Occipital lobe (tissue), 3 donors: ENCODE measurements at places on chromosomes 11 and 22.
A peak's percentile ranks its signal among the peaks of the same experiment; 100 is the strongest.

DNA sequence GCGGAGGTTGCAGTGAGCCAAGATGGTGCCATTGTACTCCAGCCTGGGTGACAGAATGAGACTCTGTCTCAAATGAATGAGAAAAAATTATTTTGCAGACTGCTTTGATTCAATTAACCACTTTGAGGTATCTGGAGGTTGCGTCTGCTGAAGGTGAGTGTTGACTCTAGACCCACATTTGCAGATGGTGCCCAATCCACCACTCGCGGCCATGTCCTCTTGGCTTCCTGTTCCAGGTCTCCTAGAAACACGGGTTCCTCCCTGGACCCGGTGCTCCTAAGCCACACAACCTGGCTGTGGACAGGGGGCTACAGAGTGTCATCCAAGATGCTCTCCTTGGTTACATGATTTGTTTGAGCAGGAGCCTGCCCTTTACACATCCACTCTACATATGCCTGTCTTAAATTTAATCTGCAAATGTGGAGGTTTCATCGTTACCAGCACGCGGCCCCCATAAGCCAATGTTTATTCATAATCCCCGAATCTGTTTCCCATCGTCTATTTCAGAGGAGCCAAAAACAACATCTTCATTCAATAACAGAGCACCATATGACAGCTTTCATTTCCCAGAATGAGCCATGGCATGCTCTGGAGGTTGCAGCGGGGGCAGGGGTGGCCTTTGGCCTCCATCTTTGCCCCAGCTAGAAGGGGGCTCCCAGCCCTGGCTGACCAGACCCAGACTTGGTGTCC is 377.2 kb downstream of the CTTN start:
- no peak for DNase-seq

- no peak for DNase-seq
Observed at GRCh38 chr11:125766251-125766650, 12.4 kb downstream of the PATE2 start.

GRCh38 chr11:72787216-72788104 is 6.4 kb downstream of the STARD10 start:
- DNase-seq = no peak

DNA sequence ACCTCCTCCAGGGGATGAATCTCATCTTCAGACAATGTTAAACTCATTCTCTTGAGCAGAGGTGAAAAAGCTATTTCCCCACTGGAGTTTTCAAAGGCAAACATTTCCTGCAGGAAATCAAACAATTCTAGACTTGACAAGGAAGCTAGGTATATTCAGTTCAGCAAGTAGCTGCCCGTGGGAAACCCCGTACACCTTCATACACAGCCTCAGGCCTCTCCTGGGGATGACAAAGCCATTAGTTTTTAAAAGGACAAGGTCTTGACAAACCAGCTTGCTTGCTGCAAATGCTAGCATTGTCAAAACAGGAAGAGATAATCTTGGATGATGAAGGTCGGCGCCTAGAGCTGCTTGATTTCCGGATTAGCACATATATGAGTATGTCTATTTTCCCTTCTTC is 1630.8 kb upstream of the TENM4 start:
- DNase-seq = peak; percentile 0

DNA sequence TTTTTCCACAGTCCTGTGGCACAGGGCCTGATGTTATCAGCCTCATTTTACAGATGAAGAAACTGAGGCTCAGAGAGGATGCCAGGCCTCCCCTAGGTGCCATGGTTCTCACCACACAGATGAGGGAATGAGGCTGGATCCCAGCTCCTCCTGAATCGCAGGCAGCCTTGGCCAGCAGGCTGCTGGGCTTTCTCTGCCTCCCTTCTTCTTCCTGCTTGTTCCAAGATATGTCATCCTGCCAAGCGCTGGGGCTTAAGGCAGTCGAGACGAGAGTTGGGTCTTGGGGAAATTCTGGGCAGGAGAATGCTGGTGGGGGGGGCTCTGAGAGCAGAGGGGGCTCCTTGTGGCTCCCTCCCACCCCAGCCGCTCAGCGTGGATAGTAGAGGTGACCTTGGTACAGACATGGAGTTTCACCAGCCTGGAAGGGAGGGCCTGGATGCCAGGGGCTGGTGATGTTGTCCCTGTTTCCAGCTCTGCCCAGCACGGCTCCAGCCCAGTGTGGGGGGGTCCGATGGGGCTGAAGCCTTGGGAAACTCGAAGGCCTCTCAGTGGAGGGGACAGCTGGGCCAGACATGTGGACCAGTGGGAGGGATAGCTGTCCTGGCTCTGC is 16.6 kb upstream of the MPPED1 start:
- DNase-seq = no peak

DNA sequence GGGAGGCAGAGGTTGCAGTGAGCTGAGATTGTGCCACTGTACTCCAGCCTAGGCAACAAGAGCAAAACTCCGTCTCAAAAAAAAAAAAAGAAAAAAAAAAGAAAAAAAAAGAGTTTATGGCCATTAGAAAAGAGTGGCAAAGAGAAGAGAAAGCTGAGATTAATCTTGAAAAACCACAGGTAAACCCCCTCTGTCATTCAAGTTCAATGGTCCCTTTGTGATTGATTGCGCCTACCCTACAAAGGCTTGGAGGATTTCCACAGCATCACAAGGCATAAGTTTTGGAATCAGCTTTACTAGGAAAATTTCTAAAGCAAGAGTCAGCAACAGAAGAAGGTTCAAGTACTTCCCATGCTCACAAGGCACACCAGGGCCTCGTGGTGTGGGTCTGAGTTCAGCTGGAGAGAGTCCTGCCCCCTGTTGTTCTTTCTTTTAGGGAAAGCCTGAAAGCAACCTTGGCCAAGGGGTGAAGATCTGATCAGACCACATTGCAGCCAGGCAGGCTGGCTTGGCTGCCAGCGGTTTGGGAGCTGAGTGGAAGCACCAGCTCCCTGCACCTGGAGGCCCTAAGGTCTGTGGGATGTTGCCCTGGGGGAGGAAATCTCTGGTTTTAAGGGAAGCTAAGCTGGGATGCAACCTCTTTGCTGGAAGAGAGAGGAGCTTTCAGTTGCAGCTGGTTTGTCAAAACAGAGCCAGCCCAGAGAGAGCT is 41.8 kb downstream of the SLN start:
- no peak for DNase-seq

- DNase-seq = no peak
Observed at GRCh38 chr22:43734370-43735150, 77.5 kb downstream of the EFCAB6 start.

GRCh38 chr22:30033901-30034300 is 46.4 kb upstream of the HORMAD2 start:
- no peak for DNase-seq

- DNase-seq = no peak
Observed at GRCh38 chr11:130831976-130832375, 84.3 kb downstream of the SNX19 start.

- no peak for DNase-seq
Observed at GRCh38 chr11:3896644-3897043, 41.2 kb downstream of the STIM1 start.

GRCh38 chr11:37762079-37762478 is 1164.0 kb upstream of the RAG2 start:
- DNase-seq = no peak

GRCh38 chr11:116778556-116778955 is 5.8 kb upstream of the BUD13 start:
- DNase-seq = no peak

GRCh38 chr11:112805658-112806057 is 155.6 kb upstream of the NCAM1 start:
- DNase-seq = no peak

- DNase-seq = no peak
Observed at GRCh38 chr11:18907391-18907790, 31.8 kb downstream of the MRGPRX1 start.
